ENCODE measurements at places on chromosomes 5 and 9.

GRCh38 chr9:99947395-99947794 lies 40.9 kb downstream of the STX17 start:
- DNase-seq, result no peak

GRCh38 chr9:136078024-136078423 lies 17.1 kb downstream of the NACC2 start:
- DNase-seq, result no peak

DNA sequence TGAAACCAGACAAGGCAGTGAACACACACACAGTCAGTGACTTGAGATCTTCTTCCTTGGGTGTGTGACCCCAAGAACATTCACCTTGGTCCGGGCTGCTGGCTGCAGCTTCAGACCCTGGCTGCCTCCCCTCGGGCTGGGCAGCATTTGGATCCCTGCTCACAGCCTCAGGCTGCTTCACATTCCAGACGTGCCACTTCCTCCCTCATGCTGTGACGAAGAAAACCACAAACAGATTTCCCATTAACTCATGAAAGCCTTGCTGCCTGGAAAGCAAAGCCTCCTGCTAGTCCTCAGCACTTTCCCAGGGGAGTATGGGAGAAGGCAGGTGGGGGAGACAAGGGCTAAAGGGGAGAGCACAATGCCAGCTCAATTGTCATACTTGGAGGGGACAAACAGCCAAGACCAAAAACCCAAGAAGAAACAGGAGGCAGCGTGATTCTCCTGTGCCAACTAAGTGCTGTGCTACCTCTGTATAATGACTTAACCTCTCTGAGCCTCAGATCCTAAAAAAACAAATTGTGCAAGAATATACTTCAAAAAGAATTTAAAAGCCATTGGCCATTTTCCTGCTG lies 594.6 kb upstream of the BRINP1 start:
- peak; percentile 72 for DNase-seq

GRCh38 chr5:77022511-77023417 lies 7.4 kb upstream of the AGGF1 start:
- DNase-seq, result no peak

GRCh38 chr9:134694368-134694665 lies 52.7 kb downstream of the COL5A1 start:
- no peak for DNase-seq

DNA sequence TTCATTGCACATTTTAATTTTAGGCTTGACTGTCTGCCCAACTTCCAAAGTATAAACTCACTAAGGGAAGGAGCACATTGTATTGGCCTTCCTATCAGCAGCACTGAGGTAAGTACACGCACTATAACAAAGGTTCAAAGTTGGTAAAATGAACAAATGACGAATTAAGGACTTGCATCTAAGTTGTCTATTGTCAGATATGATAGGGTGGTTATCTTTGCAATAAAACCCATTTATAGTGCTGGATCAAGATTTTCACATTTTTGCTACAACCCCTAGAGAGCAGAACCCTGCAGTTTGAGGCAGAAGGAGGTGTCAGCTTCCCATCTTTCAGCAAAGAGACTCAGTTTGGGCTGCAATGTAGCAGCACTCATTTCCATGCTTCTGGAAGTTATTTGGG lies 5.1 kb downstream of the HOMER1 start:
- no peak for DNase-seq

DNA sequence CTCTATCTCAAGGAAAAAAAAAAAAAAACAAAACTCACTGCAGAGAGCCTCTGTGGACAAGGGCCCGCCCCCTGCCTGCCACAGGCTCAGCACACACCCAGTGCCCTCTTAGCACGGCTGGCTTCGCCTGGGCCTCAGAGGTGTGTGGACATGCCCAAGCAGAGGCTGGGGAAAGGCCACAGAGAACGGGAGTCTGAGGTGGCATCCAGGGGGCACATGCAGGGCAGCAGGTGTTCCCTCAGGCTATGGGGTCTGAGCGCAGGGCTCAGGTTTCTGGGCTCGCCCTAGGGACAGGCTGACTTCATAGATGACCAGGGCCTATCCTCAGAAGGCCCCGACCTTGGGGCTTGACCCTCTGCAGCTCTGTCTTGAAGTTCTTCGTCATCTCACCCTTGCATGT lies 138.7 kb downstream of the ZNF354C start:
- DNase-seq, result no peak

DNA sequence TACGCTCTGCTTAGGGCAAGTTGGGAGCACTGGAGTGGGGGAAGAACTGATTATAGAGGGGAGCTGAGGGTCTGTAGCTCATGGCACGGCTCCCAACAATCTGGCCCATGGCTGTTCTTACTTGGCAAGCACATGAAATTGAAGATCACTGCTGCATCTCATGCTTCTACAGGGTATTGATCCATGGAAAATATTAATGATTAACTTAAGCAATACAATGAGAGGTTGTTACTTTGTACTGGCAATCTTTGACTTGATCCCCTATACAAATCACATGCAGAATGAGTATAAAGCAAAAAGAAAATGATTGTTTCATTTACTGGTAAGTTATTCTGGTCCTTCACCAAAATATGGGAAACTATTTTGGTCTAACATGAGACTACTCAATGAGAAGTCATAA lies 481.1 kb downstream of the PDE4D start:
- DNase-seq, result no peak

GRCh38 chr5:14890846-14891245 lies 19.3 kb upstream of the ANKH start:
- no peak for DNase-seq

All from RWPE1 (cell line).